IPS-NIHi11 (cell line): ENCODE measurements at places on chromosomes 2 and 18.
A peak's percentile ranks its signal among the peaks of the same experiment; 100 is the strongest.

DNA sequence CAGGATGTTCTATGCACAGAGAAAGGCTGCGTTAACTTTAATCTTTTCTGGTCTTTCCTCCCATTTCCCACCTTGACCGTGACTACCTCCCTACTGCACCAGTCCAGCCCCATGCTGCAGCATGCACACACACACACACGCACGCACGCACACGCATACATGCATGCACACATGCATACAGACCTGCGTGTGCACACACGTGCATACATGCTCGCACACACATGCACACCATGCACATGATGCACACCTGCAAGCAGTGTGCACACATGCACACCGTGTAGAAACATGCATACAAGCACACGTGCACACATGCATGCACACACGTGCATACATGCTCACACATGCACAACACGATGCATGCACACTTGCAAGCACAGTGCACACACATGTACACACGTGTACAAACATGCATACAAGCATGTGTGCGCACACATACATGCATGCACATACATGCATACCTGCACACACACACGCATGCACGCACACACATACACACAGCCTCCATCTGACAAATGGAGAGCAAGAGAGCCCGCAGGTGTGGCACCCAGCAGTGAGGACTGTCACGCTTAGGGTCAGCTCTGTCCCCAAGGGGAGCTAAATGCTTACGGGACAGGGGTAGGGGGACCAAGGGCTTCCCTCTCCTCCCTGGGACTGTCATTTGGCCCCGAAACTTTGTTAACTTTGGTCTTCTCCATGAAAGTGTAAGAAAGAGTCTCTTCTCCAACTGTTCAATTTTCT, 18.2 kb downstream of the SNORC start:
- no peak for DNase-seq

DNA sequence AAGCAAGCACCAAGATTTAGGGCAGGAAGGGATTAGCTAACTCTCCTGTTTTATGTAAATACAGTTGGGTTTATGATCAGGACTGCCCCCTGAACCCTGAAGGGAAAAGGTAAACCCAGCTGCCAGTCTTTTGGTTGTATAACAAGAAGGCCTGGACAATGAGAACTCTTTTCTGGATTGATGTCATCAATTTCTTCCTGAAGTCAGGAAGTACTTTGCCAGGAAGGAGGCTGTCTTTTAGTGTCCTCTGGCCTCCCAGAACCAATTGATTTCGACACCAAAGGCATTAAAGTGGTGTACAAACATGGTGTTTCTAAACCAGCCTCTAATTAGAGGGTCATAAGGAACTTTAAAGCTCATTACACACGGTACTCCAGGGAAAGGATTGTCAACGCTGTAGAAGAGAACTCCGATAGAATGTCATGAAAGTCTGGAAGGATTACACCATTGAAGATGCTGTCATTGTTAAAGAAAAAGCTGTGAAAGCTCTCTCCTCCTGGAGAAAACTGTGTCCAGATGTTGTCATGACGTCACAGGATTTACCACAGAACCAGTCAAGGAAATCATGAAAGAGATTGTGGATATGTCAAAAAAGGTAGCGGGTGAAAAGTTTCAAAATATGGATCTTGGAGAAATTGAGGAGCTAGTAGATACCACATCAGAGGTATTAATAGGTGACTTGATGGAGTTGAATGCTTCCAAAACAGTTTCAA, 78.8 kb downstream of the ANKRD12 start:
- DNase-seq: no peak

- DNase-seq: no peak
These were observed 15.5 kb upstream of the ST8SIA5 start for GRCh38 chr18:46772357-46772756.

DNA sequence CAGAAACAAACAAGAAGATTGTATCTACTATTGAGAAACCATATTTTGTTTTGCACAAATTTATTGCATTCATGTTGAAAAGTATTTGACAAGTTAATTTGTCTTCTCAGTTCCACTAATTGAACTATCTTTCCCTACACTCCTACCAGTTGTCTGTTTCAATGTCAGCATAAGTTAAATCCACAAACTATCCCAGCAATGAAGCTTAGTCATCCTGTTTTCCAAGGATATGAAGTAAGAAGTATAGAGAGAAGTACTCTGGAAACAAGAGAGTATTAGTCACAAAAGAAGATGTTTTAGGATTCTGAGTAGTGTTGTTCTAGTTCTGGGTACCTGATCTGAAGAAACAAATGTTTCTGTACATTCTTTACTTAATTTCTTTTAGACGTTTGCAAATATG, 261.6 kb upstream of the ZNF804A start:
- no peak for DNase-seq

- no peak for DNase-seq
These were observed 80.9 kb downstream of the LYPD6B start for GRCh38 chr2:149119368-149119767.

DNA sequence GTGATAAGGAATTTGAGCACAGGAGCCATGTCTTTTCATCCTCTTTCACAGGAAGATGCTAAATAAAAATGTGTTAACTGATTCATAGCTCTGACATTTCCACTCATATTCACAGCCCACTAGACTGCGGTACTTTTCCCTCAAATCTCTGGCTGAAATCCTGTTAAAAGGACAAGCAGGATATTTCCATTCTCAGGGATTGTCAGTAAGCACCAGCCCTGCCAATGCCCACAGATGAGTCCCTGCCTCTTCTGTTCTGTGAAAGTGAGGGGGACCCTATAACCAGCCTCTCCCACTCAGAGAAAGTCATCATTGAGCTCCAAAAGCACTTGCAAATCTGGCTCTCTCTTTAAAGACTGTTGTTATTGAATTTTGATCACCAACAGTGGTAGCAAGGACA, 440.5 kb downstream of the SETBP1 start:
- DNase-seq: no peak

GRCh38 chr2:9652898-9653479, 22.2 kb upstream of the YWHAQ start:
- DNase-seq: no peak

- no peak for DNase-seq
These were observed 66.5 kb downstream of the EIF2AK3 start for GRCh38 chr2:88560619-88561307.

- DNase-seq: no peak
These were observed 114.3 kb downstream of the NXPH2 start for GRCh38 chr2:138665937-138666336.

DNA sequence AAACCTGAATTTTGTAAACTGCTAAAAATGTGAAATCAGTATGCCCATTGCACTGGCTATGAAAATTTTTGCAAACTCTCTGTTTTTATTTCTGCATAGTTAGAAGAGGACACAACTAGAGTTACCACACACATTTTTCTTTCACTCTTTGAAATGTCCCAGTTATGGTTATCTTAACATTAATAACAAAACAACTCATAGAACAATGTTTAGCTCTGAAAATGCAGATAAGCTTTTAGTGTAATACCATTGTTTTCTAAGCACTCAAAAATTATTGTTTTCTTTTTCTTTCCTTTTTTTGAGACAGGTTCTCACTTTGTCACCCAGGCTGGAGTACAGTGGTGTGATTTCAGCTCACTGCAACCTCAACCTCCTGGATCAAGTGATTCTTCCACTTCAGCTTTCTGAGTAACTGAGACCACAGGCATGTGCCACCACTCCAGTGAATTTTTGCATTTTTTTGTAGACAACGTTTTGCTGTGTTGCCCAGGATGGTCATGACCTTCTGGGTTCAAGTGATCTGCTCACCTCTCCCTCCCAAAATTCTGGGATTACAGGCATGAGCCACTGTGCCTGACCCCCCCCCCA, 1204.5 kb upstream of the ZEB2 start:
- DNase-seq: no peak

DNA sequence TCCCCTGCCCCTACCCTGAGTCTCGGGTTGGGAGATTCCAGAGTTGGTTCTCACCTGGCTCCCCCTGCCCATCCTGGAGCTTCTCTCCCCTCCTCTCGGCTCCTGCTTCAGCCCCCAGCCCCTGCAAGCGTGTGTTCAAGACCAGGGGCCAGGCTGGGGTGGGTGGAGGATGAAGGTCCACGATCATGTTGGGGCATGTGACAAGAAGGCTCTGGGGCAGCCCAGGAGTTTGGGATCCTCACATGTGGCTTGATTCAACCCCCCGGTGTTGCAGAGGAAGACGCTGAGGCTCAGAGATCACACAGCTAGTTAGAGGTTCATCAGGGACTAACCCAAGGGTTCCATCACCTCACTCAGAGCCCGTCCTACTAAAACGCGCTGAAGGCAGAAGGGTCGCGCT, 14.2 kb upstream of the TUBB6 start:
- no peak for DNase-seq

GRCh38 chr2:127220102-127220767, at the start of gene CYP27C1:
Gene CYP27C1 (minus strand): TSS chr2:127220299. CDS start chr2:127220270, 29 bp downstream.
- peak; percentile 67 for DNase-seq

DNA sequence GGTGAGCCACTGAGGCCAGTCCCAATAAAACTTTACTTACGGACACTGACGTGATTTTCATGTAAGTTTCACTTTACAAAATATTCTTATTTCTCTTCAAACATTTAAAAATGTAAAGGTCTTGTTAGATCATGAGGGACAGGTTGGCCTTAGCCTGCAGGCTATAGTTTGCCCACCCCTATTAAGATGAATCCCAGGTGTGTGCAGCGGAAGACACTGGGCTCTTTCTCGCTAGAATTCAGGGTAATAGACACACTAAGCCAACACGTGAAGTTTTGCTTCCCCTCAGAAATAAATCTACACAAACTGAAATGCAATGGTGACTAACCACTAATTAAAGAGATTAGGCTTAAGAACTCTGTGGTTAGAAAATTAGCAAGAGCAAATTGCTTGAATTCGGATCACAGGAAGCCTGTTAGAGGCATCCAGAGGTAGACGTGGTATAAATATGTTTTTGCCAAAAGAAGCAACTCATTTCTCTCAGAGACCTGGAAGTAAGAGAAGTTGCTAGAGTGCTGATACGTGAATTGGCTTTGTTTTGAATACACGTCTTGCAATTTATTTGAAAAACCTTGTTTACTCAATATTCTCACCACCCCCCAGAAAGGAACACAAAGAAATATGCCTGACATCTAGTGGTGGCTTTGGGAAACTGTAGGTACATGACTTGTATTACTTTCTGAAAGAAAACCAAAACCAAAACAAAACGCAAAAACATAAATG, 151.6 kb downstream of the DTNB start:
- peak; percentile 39 for DNase-seq

DNA sequence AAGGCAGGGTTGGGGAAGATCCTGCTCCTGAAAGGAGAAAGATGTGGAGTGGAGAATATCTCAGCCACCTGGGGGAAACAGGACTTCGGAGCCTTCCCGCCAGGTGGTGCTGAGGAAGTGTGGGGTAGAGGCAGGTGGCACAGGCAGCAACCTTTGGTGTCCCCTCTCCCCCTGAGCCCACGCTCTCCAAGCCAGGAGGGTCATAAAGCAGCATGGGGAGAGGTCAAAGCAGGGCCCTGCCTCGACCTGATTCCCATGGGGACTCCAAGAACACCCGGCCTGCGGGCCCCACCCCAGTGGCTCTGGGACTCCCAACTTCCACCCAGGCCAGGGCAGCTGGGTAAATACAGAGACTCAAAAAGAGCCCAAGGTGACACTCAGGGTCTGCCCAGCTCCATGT, 54.3 kb upstream of the SLC66A3 start:
- no peak for DNase-seq

GRCh38 chr2:96251721-96252292, 14.0 kb downstream of the TMEM127 start:
- peak; percentile 72 for DNase-seq

DNA sequence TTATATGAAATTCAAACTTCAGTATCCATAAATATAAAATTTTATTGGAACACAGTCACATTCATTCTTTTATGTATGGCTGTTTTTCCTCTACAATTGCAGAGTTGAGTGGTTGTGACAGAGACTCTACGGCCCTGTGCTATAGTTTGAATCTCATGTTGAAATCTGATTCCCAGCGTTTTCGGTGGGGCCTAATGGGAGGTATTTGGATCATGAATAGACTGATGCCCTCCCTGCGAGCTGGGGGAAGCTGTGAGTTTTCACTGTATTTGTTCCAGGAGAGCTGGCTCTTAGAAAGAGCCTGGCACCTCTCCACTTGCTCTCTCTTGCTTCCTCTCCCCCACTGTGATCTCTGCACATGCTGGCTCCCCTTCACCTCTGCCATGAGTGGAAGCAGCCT, 1.7 kb downstream of the PFN4 start:
- DNase-seq: peak; percentile 43

- DNase-seq: no peak
These were observed 21.6 kb upstream of the GYPC start for GRCh38 chr2:126634273-126634861.

DNA sequence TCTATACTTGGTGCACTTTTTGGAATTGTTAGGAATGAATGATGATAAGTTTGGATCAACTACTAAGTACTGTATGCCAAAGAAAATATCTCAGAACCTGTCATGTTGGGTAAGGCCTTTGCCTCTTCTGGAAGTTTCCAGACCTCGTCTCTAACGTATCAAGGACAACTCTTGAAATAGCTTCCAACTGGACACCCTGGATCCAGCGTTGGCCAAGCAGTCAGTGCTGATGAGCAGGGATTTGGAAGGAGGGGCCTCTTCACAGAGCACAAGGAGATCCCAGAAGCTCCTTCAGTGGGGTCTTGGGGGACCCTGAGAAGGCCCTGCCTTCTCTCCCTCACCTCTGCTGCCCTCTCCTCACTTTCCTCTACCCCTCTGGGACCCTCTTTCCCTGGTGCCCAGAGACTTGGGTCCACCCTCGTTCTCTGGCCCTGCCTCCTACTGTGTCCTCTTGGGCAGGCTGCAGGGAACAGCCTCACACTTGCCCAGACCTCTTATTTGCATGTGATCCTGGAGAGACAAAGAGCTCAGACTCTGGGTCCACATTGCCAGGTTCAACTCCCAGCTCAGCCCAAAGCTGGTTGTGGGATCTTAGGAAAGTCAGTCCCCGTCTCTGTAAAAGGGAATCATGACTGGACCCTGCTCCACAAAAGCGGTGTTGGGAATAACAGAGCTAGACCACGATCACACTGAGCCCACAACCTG, 145.8 kb downstream of the COL6A3 start:
- no peak for DNase-seq
